Fibroblast of lung (primary cell): ENCODE measurements at places on chromosomes 13 and 19. TPM values are rescaled to one million over a fixed set of nuclear protein-coding genes. Genes with fewer than 3 reads are reported as not detected.

The ZIK1 gene
- total RNA-seq = 7.1 and 7.2 TPM in 2 replicates

The F7 gene
- under 0.01 TPM in 1 of 2 replicates, not detected in the other for total RNA-seq

The LAIR2 gene
- not detected in 2 replicates for total RNA-seq

The RNF113B gene
- total RNA-seq = not detected in 2 replicates

The GSX1 gene
- not detected in 2 replicates for total RNA-seq

The CCDC70 gene
- total RNA-seq = not detected in 2 replicates
